Effector memory CD8-positive, alpha-beta T cell (primary cell): ENCODE measurements at places on chromosomes 11 and 22.

- H3K4me3 ChIP-seq: peak overlapping the region; percentile 80
- peaks cover 41% of the 10 kb centered on the region for H3K36me3 ChIP-seq
- H3K27ac ChIP-seq: peak overlapping the region; percentile 96
- peaks cover 65% of the 10 kb centered on the region for H3K4me1 ChIP-seq
- DNase-seq: no peak
Measured at GRCh38 chr11:36411202-36411640, 98.9 kb downstream of the TRAF6 start.

DNA sequence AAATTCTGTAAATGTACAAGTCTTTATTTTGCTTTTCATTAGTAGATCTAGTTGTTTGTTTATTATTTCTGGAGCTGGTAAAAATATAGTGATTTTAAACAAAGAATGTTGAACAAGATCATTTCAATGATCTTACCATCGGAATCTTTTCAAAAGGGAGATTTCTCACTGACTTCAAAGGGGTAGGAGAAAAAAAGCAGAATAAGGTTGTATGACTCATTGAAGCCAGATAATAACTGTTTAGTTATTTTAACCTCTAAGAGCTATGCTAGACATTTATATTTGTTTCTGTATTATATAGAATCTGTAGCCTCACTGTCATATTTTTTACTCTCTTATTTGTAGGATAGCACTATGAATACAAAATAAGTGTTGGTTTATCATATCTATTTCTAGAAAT lies 8.1 kb upstream of the PDE3B start:
- no peak overlapping the region for H3K4me3 ChIP-seq
- peaks cover 43% of the 10 kb centered on the region for H3K4me1 ChIP-seq
- no peaks in the 10 kb centered on the region for H3K27me3 ChIP-seq
- peak overlapping the region; percentile 1 for H3K27ac ChIP-seq
- peaks cover 2% of the 10 kb centered on the region for H3K36me3 ChIP-seq

DNA sequence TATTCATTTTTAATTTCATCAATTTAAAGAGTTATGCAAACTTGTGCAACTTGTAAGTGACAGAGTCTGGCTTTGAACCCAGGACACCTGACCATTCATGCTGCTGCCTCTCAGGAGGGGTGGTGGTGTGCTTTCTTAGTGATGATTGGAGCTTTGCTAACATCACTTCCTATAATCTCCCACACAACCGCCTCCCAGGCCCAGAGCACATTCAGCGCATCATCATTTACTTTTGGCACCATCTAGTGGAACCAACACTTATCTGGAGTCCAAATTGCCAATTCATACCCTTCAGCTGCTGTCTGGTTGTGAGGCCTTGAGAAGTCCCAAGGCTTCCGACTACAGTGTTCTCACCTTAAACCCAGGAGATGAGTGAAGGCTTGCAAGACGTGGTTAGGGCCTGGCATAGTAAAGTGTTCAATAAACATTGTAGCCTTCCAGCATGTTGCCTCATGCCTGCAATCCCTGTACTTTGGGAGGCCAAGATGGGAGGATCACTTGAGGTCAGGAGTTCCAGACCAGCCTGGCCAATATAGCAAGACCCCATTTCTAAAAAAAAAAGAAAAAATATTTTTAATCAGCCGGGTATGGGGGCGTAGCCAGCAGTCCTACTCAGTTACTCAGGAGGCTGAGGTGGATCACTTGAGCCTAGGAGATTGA lies 1.1 kb upstream of the TTLL1 start:
- peaks cover 9% of the 10 kb centered on the region for H3K36me3 ChIP-seq
- H3K4me3 ChIP-seq: peak overlapping the region; percentile 55
- H3K27ac ChIP-seq: no peak overlapping the region

DNA sequence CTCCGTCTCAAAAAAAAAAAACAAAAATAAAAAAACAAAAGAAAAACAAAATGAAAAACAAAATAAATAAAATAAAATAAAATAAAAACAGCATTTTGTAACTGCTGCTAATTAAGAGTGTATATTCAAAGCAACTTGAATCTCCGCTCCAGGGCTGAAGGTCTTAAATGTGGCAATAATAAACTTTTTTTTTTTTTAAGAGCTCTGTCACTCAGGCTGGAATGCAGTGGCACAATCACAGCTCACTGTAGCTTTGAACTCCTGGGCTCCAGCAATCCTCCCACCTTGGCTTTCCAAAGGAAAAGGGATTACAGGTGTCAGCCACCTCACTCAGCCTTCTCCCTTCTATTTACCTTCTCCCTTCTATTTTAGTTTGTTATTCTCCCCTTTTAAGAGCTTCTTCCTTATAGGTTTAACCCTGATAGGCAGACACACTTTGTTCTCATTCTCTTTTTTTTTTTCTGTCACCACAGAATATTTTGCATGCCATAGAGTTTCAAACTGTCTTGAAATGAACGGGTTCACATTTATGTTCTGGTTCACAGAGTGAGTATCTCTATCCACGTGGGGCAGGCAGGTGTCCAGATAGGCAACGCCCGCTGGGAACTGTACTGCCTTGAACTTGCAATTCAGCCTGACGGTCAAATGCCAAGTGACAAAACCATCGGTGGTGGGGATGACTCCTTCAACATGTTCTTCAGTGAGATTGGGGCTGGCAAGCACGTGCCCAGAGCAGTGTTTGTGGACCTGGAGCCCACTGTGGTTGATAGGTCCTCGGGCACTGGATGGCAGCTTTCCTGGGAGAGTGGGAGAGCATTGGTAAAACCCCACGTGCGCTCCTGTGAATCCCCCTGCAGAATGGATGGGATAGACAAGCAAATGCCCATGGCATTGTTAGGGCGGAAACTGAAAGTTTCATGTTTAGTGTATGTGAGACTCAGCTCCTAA lies 19.4 kb downstream of the LRRC74B start:
- no peak overlapping the region for H3K4me3 ChIP-seq
- H3K27ac ChIP-seq: no peak overlapping the region
- no peaks in the 10 kb centered on the region for H3K4me1 ChIP-seq
- peaks cover 19% of the 10 kb centered on the region for H3K27me3 ChIP-seq

DNA sequence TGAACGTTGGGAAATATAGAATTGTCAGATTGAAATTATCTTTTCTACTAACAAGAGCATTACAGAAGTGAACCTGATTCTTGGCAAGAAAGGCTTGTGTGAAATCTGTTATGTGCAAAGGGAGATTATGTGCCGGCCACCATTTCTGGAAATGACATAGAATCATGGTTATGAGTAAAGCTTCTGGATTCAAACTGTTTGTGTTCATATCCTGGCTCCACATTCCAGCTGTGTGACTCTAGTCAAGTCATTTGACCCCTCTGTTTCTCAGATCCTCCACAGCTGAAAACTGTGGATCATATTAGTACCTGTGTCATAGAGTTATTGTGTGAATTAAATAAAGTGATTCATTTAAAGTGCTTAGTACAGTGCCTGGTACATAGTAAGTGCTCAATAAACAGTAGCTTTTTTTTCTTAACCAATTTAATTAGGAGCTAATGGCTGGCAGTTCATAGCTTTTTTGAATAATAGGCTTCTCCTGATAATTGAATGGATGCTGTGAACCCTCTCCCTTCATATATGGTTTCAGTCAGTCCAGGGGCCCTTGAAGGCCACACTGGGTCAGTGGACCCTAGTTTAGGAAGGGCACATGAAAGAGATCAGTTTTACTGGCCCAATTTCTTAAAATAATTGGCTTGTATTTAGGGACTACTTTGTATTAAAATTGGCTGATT lies 34.6 kb downstream of the EHF start:
- peaks cover 69% of the 10 kb centered on the region for H3K27me3 ChIP-seq
- peaks cover 21% of the 10 kb centered on the region for H3K4me1 ChIP-seq
- no peak overlapping the region for H3K4me3 ChIP-seq
- peaks cover 2% of the 10 kb centered on the region for H3K36me3 ChIP-seq

- peak within 1 kb of the TSS; percentile 83 for H3K4me3 ChIP-seq
- H3K4me1 ChIP-seq: peaks cover 21% of the 10 kb centered on the region
- H3K27me3 ChIP-seq: peaks cover 57% of the 10 kb centered on the region
- peak within 1 kb of the TSS; percentile 60 for H3K27ac ChIP-seq
- peaks cover 3% of the 10 kb centered on the region for H3K36me3 ChIP-seq
Measured at GRCh38 chr11:65786786-65787636, at the start of gene OVOL1. TSS of gene OVOL1 (plus strand) at chr11:65787063. CDS start at chr11:65787374, 311 bp downstream.

GRCh38 chr11:72642043-72642883 lies 32.0 kb downstream of the PDE2A start:
- peaks cover 10% of the 10 kb centered on the region for H3K27me3 ChIP-seq
- H3K4me1 ChIP-seq: peaks cover 2% of the 10 kb centered on the region
- no peaks in the 10 kb centered on the region for H3K36me3 ChIP-seq
- no peak for DNase-seq

DNA sequence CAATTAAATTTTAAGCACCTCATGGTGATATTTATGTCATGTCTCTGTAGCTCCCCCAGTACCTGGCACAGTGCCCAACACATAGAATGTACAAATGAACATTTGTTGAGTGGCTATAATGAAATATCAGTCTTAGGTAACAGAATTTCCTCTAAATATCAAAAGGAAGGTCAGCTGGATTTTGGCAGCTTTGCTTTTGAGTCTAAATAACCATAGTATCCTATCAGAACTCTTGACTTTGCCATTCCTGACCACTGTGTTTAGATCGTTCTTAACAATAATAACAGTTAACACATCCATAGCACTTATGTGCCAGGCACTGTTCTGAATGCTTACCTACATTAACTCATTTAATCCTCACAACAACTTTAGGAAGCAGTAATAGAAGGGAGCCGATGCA lies 26.6 kb downstream of the TMEM123 start:
- DNase-seq: no peak
- H3K4me3 ChIP-seq: no peak overlapping the region
- H3K4me1 ChIP-seq: peaks cover 37% of the 10 kb centered on the region
- no peak overlapping the region for H3K27ac ChIP-seq
- H3K27me3 ChIP-seq: no peaks in the 10 kb centered on the region
- peaks cover 26% of the 10 kb centered on the region for H3K36me3 ChIP-seq

- H3K27ac ChIP-seq: no peak overlapping the region
- no peaks in the 10 kb centered on the region for H3K36me3 ChIP-seq
- no peak for DNase-seq
- no peaks in the 10 kb centered on the region for H3K27me3 ChIP-seq
- no peak overlapping the region for H3K4me3 ChIP-seq
Measured at GRCh38 chr11:25928076-25928475, 403.9 kb upstream of the ANO3 start.

GRCh38 chr11:8332891-8333290 lies 69.2 kb upstream of the LMO1 start:
- H3K27ac ChIP-seq: no peak overlapping the region
- no peak for DNase-seq
- H3K4me1 ChIP-seq: no peaks in the 10 kb centered on the region
- peaks cover 9% of the 10 kb centered on the region for H3K27me3 ChIP-seq
- no peak overlapping the region for H3K4me3 ChIP-seq

- peaks cover 30% of the 10 kb centered on the region for H3K36me3 ChIP-seq
- H3K27me3 ChIP-seq: no peaks in the 10 kb centered on the region
- no peak overlapping the region for H3K4me3 ChIP-seq
- no peak overlapping the region for H3K27ac ChIP-seq
- no peak for DNase-seq
- peaks cover 45% of the 10 kb centered on the region for H3K4me1 ChIP-seq
Measured at GRCh38 chr22:42172773-42173172, 42.2 kb upstream of the CYP2D6 start.

GRCh38 chr22:48664586-48664985 lies 1163.1 kb downstream of the BRD1 start:
- peaks cover 7% of the 10 kb centered on the region for H3K27me3 ChIP-seq
- DNase-seq: no peak
- H3K4me3 ChIP-seq: no peak overlapping the region
- no peaks in the 10 kb centered on the region for H3K36me3 ChIP-seq
